A673 (cell line): ENCODE measurements at places on chromosomes 3 and 15. TPM values are rescaled to one million over a fixed set of nuclear protein-coding genes. Genes with fewer than 3 reads are reported as not detected.

The CCR1 gene
- total RNA-seq: not detected in 2 replicates

The KBTBD12 gene
- total RNA-seq: not detected in 2 replicates

The GPR149 gene
- total RNA-seq: not detected in 2 replicates

The SYNM gene
- 2.6 and 2.7 TPM in 2 replicates for total RNA-seq

The ASB14 gene
- not detected in 2 replicates for total RNA-seq

The GOLGA8O gene
- not detected in 2 replicates for total RNA-seq

The CYP19A1 gene
- total RNA-seq: 0.42 and 0.80 TPM in 2 replicates

The MASP1 gene
- total RNA-seq: not detected in 2 replicates

The TMEM266 gene
- 0.17 TPM in 1 of 2 replicates, not detected in the other for total RNA-seq

The OXTR gene
- total RNA-seq: 5.6 and 6.5 TPM in 2 replicates
